ENCODE measurements at places on chromosomes 2 and 18.
A peak's percentile ranks its signal among the peaks of the same experiment; 100 is the strongest.

GRCh38 chr2:3458396-3459184 is 60.7 kb downstream of the ADI1 start:
- no peak for DNase-seq

DNA sequence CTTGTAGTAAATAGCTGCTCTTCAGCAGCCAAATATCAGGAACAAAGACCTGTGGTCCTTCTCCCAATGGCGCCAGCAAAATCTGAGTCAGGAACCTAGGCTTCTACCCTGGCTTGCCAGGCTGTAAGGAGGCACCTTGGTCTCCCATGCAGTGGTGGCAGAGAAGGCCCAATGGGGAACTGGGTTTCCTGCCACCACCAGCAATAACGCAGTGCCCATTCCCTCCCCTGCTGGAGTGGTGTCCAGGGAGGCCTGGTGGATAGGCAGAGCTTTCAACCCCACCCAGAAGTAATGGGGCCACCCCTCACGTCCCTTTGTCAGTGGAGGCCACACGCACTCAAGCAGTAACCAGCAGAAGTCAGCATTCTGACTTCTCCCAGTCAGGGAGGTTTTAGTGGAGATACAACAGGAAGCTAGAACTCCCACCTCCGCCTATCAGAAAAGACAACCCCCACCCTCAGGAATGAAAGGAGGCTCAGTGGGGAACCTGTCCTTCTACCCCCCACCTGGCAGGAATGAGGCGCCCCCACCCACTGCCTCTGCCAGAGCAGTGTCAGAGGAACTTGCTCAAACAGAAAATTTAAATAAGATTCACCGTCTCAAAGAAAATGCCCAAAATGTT is 132.4 kb downstream of the COPS8 start:
- peak; percentile 82 for DNase-seq

DNA sequence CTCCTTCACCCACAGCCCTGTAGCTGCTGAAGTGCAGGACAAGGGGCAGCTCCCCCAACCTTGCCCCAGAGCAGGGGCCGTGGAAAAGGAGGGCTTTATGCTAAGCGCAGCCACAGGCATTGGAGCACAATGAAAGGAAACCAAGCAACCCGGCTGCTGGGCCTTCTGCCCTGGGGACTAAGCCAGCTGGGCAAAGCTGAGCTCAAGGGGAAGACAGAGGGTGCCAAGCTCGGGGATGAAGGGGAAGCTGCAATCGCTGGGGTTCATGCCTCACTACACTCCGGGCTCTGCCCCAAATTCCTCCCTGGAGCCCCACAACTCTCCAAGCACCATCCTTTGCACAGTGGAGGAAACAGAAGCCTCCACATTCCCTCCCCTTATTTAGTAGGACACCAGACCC is 12.4 kb downstream of the SFXN5 start:
- DNase-seq, result no peak

DNA sequence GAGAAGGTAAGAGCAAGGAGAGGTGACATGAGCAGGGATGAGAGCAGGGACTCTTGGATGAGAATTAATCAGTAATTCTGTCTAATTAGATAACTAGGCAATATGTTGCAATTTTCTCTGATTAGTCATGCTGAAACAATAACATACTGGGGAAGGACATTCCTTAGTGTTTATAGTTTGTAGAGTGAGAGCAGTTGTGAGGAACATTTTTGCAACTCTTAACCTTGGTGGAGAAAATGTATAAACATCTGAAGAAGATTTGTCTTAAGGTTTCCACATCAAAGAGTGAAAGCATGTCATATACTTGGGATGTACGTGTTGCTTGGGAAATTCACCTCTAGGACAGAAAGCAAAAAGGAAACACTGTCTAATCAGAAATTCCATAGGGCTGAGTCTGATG is 955.4 kb upstream of the FANCL start:
- DNase-seq, result peak; percentile 6

DNA sequence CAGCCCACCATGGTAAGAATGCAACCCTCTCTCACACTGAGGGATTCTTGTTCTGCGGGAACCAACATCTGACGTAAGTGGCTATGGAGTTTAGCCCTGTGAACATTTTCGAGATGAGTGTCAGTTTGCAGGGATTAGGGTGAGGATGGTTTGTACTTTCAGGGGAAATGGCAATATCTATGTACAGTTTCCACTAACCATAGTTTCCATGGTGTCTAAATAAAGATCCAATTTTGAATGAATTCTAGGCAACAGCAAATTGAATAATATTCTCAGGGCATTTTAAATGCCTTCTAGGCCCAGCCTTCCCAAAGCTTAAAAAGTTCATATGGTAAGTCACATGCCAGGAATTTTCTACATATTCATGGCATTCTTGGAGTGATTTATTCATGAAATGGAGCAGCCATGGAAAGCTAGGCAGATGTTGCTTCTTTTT is 105.4 kb upstream of the MMADHC start:
- peak; percentile 83 for DNase-seq

GRCh38 chr2:200081236-200081635 is 125.9 kb downstream of the MAIP1 start:
- DNase-seq, result peak; percentile 17

GRCh38 chr2:206296128-206296527 is 21.7 kb downstream of the ZDBF2 start:
- peak; percentile 43 for DNase-seq

- peak; percentile 88 for DNase-seq
Observed at GRCh38 chr2:20450201-20450999, 3.5 kb downstream of the RHOB start.

DNA sequence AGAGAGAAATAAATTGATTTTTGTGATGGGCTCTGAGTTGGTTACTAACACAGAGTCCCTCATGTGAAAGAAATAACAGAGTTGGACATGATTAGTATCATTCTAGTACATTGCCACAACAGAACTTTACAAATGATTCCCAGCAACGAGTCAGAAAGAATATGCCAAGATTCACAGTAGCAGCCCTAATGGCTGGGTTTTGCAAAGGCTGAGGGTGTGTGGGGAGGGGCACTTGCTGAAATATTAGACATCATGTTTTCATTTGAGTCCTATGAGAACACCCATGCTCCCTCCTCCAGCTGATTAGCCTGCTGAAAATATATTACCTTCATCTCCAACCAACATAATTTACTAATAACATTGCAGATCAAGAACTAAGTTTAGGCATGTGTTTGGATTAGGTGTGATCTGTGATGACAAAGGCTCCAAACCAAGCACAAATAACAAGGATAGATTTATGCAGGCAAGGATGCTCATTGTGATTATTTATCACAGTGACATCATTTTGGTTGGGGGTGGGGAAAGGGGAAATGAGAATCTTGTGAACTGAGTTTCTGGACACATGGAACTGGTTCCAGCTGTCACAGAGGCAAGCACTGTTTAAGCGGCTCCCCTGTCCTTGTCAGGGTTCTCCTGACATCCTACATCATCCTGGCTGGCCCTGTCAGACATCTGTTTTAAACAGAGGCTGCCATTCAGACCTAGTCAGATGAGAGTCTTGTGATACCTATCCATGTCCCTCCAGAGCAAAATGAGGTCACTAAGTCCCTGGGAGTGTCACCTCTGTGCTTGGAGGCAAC is 205.8 kb upstream of the NCKAP5 start:
- DNase-seq, result no peak

- no peak for DNase-seq
Observed at GRCh38 chr2:175605640-175606009, 396.4 kb downstream of the LNPK start.

DNA sequence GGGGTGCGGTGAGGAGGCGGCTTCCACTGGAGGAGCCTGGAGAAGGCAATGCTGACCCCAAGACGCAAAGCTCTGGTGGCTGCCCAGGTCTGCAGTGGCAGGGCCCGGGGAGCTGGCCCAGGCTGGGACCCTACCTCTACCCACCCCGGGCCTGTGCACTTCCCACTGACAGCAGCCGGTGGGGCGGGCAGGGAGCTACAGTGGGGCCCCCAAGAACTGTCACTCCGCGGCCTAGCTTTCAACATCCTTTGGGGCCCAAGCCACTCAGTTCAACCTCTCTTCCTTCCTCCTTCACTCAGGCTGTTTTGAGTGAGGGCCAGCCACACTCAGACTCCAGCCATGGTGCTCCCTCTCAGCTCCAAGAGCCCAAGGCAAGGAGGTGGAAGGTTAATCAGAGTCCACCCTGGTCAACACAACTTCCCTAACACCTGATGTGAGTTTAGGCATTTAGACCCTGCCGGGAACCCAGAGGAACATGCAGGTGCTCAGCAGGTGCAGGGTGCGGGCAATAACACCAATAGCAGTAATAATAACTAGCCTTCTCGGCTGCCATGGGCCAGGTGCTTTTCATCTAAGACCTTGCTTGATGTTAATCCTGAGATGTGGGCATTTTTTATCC is 93.6 kb downstream of the ZFP36L2 start:
- no peak for DNase-seq

DNA sequence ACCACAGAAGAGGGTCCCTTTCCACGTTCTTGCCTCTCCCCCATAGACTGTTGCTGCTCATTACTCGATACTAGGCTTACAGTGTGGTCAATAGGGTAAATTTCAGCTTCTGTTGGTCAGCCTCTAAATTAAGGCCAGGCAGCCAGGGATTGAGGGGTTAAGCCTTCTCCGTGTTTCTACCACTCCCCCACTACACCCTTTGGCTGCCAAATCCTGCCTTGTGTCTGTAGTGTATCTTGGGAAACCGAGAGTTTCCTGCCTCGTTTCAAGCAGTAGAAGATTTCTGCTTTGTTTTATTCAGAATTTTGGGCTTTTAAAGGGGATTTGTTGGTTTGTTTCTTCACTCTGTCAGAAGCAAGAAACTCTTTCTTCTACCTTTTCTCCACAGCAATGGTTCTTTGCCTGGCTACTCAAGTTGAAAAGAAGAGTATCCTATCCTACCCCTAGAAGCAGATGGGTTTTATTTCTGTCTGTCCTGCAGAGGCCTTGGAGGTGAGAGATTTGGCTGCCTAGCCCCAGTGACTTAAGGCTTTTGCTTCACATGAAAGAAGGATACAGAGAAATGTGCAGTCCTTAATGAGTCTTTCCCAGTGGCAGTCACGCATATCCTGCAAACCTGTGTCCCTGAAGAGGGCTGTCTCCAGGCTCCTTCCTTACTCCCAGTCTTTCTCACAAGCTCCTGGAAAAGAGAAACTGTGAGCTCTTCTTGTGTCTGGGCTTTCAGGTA is 261.5 kb upstream of the TANK start:
- no peak for DNase-seq

- no peak for DNase-seq
Observed at GRCh38 chr2:70089983-70090525, 2.8 kb downstream of the PCBP1 start.

DNA sequence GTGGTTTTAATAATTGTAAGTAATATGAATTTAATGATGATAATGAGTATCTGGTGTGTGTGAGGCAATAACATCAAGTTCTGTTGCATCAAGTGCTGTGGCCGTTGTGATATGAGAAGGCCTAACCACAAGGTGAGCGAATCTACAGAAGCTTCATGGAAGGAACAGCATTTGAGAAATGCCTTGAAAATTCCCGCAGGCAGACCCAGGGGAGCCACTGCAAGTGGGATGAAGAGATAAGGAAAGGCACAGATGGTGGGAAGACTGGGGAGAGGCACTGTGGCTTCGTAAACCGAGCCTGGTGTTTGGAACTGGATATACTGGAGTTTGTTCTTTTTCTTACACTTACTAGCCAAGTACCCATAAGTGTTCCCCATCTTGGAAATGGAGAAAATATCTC is 357.5 kb downstream of the PTPRM start:
- no peak for DNase-seq

GRCh38 chr2:72367530-72368225 is 220.0 kb upstream of the CYP26B1 start:
- DNase-seq, result peak; percentile 95

DNA sequence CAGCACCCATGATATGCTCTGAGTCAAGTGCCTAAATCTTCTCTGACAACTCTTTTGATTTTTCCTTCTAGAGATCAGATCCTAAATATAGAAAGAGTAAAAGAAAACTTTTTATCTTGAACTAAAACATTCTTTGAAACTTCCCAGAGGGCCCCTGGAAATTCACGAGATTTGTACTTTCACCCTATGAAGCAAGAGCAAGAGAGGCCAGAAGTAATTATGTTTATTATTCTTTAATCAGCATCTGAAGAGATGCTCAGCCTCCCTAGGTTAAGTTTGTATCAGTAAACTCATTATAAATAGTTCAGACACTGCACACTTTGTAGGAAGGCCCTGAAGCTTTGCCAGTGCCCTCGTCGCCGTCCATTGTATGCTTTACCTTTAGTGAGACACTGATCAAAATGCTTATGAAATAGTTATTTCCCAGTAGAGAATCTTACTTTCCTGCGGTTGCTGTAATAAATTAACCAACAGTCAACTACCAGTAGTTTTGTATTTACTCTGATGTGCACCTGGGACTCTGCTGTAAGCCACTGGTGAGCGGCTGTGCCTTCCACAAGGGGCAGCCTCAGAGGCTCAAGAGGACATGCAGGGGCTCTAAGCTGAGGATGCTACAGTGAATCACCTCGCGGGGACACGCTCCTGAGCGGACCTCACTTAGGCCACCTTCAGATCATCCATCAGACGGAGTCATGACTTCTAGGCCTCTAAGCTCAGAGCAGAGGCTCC is 71.9 kb downstream of the BIN1 start:
- DNase-seq, result no peak
